ENCODE measurements at places on chromosomes 4 and X.

- no peak for DNase-seq
Measured at GRCh38 chrX:118100091-118100490, 16.5 kb downstream of the KLHL13 start.

DNA sequence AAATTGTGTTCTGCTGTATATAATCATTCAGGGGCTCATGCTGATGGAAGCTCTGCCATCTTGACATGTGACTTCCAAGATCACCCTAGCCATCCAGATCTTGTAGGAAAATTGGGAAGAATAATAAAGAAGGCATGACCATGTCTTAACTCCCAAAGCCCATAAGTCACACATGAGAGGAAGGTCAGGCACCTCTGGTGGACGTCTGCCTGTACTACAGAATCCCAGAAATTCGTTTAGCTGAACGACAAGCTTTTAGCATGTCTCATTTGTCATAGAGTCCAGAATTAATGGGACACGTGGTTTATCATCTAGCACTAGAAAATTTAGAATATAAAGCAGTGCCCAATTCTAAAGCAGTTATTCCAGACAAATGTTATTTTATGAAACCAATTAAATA lies 212.7 kb downstream of the CENPC start:
- DNase-seq, result no peak

DNA sequence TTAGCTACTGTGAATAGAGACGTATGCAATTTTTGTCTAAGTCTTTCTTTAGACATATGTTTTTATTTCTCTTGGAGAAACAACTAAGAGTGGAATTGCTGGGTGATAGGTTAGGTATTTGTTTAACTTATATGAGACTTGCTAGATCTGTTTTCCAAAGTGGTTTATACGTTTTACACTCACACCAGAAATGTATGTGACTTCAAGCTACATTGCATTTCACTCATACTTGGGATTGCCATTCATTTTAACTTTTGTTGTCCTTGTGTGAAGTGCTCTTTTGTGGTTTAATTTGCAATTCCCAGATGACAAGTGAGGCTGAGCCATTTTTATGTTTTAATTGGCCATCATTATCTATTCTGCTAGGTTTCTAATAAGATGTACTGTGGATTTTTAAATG lies 817.2 kb downstream of the GLUD2 start:
- DNase-seq, result no peak

DNA sequence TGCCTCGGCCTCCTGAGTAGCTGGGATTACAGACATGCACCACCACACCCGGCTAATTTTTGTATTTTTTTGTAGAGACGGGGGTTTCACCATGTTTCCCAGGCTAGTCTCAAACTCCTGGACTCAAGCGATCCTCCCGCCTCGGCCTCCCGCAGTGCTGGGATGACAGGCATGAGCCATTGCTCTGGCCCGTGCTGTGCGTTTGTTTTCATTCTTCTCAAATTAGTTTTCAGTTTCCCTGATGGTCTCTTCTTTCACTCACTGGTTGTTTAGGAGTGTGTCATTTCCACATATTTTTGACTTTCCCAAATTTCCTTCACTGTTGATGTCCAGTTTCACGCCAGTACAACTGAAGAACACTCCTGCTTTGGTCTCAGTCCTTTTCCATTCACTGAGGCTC lies 31.8 kb downstream of the SH3TC1 start:
- DNase-seq, result no peak

DNA sequence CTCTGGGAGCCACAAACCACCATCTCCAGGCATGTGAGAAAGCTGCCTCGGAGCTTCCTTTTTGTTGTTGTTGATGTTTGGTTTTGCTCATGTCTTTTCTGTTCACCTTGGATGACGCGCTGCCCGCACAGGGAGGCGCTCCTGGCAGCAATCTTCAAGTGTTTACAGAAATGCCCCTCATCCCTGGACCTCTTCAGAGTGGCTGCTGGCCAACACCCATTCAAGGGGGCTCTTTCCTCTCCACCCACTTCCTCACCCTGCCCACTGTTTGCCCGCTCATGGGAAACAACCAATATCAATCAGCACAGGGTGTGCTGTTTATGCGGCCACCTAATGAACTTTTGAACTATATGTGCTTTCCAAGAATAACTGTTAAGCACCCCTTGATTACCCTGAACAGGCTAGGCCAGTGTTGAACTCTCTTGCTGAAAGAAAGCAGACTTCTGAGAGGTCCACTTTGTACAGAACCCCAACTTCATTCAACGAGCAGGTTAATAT lies 355.1 kb upstream of the CLNK start:
- no peak for DNase-seq

GRCh38 chr4:80183250-80184052 lies 13.9 kb upstream of the PRDM8 start:
- peak; percentile 39 for DNase-seq

DNA sequence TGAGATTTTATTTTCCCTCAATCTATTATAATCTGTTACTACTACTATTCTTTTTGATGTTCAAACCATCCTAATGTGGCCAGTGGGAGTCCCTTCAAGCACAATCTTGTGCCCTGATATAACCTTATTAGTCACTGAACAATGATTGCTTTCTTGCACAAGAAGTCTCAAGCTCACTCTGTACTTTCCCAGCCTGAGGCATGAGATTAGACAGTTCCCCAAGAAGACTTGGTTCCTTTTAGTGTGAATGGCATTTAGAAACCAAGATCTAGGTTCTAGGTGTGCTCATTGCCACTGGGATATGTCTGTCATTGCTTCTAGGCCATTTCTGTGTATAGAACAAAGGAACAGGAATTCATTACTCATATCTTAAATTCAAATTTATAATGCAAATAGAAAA lies 28.0 kb upstream of the RBM41 start:
- no peak for DNase-seq

DNA sequence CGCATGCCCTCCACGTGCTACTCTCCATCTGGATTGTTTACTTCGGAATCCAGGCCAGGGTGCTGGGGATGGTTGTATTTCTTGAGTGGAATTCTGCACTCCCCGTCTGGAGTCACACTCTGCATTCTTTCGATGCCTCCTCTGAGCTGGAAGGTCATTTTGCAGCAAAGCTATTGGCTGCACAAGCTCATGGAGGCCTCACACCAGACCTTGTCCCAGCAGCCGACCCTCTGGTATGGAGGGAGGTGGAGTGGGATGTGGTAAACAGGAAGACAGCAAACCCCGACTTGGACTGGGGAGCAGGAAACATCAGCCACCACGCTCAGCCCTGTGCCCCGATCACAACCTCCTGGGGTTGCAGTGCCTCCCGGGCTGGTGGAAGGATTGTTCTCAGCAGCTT lies 225.3 kb upstream of the LNX1 start:
- no peak for DNase-seq

- no peak for DNase-seq
Measured at GRCh38 chrX:41705680-41706374, 17.1 kb downstream of the GPR34 start.

GRCh38 chr4:41175794-41176193 lies 38.5 kb downstream of the APBB2 start:
- DNase-seq, result no peak

DNA sequence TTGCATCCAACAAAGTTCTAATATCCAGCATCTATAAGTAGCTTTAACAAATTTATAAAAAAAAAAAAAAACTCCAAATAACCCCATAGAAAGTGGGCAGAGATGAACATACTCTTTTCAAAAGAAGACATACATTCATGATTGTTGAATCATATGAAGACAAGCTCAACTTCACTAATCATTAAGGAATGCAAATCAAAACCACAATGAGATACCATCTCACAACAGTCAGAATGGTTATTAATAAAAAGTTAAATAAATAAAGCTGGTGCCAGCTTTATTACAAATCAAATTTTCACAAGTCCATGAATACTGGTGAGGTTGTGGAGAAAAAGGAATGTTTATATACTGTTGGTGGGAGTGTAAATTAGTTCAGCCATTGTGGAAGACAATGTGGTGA lies 592.0 kb downstream of the IQCM start:
- DNase-seq, result no peak

- DNase-seq, result no peak
Measured at GRCh38 chr4:99885063-99885664, 9.1 kb downstream of the LAMTOR3 start.

DNA sequence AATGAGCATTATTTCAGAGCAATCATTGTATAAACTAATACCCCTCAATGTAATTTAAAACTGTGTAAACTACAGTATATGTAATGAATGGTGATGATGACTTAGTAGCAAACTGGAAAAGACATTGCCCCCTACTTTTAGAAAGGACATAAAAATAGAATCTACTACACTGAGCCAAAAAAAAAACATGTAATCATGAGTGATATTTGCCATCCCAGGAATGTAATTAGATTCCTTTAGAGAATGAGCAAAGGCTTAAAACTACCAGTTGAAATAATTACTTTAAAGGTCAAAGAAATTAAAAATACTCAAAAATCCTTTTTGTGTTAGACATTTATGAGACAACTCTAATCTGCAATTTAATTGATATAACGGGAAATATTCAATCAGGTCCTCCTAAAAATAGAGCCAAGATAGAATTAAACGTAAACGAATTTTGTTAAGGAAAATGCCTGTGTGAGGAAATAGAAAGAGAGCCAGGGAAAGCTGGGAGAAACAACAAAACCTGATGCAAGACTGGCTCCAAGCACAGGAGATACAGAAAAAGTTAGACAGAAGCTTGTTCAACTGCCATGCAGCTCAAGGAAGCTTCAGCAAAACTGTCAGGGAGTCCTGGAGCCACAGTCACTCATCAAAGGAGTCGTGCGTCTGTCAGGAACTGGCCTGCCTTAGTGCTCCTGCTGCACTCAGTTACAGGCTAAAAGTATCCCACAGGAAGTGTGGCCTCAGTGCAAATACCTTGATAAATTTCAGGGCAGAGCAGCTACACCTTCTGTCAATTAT lies 655.7 kb upstream of the INTU start:
- no peak for DNase-seq

GRCh38 chr4:102061133-102061532 lies 270.6 kb downstream of the BANK1 start:
- no peak for DNase-seq
